Hair follicular keratinocyte (primary cell): ENCODE measurements at places on chromosomes 7 and 10. TPM values are rescaled to one million over a fixed set of nuclear protein-coding genes. Genes with fewer than 3 reads are reported as not detected.

GNGT1 gene
- not detected in 2 replicates for total RNA-seq

TMEM270 gene
- not detected in 2 replicates for total RNA-seq

RGS10 gene
- 73.3 and 87.4 TPM in 2 replicates for total RNA-seq

AZGP1 gene
- 0.39 TPM in 1 of 2 replicates, not detected in the other for total RNA-seq

HECW1 gene
- total RNA-seq, result 0.04 TPM in 1 of 2 replicates, not detected in the other

CCDC3 gene
- total RNA-seq, result 0.31 and 3.0 TPM in 2 replicates

TWIST1 gene
- 0.34 TPM in 1 of 2 replicates, not detected in the other for total RNA-seq

CACNB2 gene
- total RNA-seq, result not detected in 2 replicates
